ENCODE measurements at places on chromosomes 6 and 20. TPM values are rescaled to one million over a fixed set of nuclear protein-coding genes. Genes with fewer than 3 reads are reported as not detected.

- DNase-seq = no peak
Observed at GRCh38 chr6:68008445-68008844, 626.6 kb upstream of the ADGRB3 start.

- DNase-seq = no peak
Observed at GRCh38 chr6:109298605-109299264, 83.5 kb downstream of the CD164 start.

DNA sequence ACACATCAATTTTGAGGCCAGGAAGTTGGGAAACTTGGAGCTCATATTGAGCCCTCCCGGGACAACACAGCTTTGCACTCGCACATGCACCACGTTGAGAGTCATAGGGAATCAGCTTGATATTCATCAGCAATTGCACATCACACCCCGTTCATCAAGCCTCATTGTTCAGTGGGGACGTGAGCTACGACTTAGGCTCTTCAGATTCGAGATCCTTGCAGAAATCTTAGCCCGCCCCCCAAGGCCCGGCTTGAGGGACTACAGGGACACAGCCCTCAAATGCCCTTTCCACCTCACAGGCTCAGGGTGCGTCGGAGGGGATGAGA is 93.0 kb upstream of the MAFB start:
- no peak for DNase-seq

DNA sequence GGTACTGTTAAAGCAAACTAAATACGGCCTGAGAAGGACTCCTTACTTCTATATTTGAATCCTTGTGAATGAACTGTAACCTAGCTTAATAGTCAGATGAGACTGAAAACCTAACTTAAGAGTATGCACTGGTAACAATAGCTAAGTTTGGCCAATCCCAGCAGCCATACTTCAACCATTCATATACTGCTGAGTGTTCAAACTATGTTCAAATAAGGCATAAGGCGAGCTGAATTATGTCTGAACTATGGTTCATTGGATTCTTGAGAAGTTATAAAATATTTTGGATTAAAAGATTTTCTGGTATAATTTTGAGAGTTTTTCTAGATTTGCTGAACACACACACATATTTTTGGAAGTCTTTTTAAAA is 2.2 kb downstream of the SMPDL3A start:
- no peak for DNase-seq

- DNase-seq = no peak
Observed at GRCh38 chr6:169240591-169241390, 12.9 kb downstream of the THBS2 start.

The STMND1 gene
- not detected for total RNA-seq

The SLC44A4 gene
- not detected for total RNA-seq

DNA sequence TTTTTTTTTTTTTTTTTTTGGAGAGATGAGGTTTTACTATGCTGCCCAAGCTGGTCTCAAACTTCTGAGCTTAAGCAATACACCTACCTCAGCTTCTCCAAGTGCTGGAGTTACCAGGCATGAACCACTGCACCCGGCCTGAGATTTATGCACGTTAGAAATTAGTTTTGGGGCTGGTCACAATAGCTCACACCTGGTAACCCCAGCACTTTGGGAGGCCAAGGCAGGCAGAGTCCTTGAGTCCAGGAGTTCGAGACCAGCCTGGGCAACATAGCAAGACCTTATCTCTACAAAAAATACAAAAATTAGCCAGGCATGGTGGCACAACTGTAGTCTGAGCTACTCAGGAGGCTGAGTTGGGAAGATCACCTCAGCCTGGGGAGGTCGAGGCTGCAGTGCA is 51.9 kb downstream of the CD24 start:
- no peak for DNase-seq

GRCh38 chr20:54389596-54390280 is 85.7 kb upstream of the DOK5 start:
- peak; percentile 46 for DNase-seq

- no peak for DNase-seq
Observed at GRCh38 chr20:58621906-58622548, 29.1 kb upstream of the STX16 start.

- peak; percentile 95 for DNase-seq
Observed at GRCh38 chr6:70566751-70567382, at the start of gene SDHAF4. Gene SDHAF4, plus strand, starts transcription at chr6:70566930. Its CDS starts 11 bp downstream, at chr6:70566941.

GRCh38 chr6:142569676-142570075 is 267.9 kb downstream of the ADGRG6 start:
- DNase-seq = no peak

The TREML1 gene
- not detected for total RNA-seq

DNA sequence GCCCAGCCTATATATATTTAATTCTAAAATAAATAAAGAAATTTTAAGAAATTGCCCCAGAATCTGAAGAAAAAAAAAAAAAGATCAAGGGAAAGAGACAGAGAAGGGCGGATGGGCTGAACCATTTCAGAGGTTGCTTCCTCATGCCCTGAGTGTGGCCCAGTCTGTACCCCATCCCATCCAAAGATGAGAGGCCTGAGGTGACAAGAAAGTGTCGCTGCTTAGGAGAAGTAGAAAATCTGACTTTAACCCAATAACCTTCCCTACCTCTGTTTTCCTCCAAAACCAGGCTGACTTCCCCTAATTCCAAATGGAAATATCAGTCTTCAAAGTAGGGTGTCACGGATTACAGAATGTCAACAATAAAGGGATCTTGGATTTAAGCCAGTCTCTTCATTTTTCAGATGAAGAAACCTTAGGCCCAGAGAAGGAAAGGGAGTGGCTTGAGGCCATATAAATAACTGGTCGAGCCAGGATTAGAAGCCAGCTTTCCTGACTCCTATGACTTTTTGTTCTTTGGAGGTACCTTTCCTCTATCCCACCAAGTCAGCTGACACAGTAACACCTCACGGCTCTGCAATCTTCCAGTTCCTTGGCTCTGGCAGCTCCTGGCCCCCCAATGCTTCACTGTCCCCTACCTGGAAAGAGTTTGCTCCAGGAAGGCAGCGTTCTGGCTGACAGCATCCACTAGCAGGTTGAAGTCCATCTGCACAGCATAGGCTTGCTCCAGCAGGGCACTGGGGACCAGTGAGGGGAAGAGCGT is 10.1 kb downstream of the GSS start:
- no peak for DNase-seq

DNA sequence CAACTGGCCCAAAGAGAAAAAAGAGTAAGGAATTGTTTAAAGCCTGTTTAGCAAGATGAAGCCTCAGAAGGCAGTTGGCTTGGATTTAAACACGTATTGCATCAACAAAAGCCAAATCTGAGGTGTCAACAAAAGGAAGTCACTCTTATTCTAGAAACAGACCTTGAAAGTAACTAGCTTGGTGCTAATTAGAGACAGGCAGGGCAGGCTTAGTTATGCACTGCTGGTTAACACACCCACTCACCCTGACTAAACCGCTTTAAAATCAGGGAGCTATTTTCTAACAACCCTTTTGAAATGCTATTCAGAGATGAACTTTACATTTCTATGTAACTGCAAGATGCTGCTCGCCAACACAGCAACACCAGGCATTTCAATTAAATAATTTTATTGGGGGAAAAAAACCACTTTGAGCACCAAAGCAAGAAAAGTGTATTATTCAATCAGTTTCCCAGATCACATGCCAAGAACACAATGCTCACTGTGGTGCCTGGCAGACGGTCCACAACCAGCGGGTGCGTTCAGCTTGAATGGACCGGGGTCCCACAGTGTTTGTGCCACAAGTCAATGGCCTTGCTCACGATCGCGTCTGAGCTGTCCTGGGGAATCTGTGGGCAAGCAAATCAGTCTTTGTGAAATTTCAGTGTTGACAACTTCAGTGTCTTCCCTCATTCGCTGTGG is 23.6 kb downstream of the TBC1D7 start:
- DNase-seq = no peak

The HCK gene
- 5.1 TPM for total RNA-seq

- no peak for DNase-seq
Observed at GRCh38 chr6:42471142-42471541, 19.4 kb upstream of the TRERF1 start.

GRCh38 chr6:170279977-170280688 is 10.7 kb downstream of the DLL1 start:
- DNase-seq = peak; percentile 54

DNA sequence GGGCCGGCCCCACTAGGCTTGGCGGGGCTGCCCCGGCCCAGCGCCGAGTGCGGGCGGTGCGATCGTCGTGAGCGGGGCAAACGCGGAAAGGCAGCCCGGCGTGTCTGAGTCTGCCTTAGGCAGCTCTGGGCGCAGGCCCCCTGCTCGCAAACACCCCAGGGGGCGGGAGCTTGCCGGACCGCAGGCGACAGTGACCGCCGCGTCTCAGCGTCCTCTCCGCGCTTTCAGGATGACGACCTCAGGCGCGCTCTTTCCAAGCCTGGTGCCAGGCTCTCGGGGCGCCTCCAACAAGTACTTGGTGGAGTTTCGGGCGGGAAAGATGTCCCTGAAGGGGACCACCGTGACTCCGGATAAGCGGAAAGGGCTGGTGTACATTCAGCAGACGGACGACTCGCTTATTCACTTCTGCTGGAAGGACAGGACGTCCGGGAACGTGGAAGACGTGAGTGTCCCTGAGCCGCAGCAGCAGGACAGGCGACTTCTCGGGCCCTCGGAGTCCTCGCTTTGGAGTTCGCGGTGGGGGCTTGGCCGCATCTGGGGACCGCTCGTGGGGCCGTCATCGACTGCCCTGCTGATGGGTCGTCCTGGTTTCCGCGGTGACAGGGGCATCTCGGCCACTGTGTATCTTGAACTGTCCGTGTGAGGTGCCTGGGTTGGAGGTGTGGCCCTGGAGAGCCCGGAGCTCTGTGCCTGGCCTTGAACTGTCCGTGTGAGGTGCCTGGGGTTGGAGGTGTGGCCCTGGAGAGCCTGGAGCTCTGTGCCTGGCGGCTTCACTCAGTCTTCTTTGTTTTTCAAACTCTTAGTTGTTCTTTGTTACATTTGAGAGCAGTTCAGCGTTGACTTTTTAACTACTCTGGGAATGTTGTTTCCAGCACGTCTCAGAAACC is 786 bp downstream of the ADRM1 start:
- DNase-seq = peak; percentile 74

DNA sequence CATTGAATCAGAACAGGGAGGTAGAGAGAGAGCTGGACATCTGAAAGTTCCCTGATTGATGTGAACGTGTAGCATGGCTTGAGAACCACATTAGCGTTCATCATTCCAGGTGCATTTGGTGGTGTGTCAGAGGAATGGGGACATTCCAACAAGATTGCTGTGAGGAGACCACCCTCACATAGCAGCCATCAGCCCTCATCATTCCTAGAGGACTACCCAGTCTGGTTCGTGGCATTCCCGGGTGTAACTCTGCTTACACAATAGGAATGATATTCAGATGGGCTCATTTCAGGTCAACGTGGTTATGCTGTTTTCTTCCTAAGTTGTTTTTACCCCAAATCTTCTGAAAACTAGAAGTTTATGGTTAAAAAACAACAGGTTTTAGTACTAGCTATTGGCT is 62.2 kb upstream of the KLHL31 start:
- DNase-seq = no peak

- no peak for DNase-seq
Observed at GRCh38 chr6:134287859-134288537, 29.9 kb downstream of the SGK1 start.

DNA sequence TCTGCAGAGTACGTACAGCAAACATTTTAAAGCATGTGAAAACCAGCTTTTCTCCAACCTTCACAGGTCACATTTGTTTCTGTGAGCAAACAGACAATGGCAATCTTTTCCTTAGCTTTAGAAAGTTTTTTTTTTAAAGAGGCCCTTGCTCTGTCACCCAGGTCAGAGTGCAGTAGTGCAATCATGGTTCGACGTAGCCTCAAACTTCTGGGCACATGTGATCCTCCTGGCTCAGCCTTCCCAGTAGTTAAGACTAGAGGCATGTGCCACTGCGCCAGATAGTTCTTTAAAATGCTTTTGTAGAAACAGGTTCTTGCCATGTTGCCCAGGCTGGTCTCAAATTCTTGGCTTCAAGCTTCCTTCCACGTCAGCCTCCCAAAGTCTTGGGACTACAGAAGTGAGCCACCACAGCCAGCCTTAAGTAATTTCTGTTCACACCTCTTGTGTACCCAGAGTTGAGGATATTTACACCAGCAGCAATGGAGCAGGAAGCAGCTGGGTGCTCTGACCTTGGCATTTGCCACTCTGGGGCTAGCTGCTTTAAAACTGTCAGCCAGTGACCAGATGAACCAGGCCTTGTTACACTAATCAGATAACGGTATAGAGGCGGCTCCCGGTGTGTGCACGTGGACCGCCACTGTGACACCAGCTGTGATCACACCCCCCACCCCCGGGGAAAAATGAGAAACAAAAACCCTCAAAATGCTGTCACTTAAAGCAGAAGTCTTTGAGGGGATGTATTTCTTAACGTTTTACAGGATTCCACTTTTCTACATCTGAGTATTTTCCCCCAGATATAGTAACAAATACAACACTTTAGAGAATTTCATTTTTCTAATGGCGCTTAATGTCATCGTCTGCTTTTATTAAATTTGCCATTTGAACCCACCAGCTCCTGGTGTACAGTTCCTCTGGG is 71.3 kb downstream of the AKAP12 start:
- no peak for DNase-seq

DNA sequence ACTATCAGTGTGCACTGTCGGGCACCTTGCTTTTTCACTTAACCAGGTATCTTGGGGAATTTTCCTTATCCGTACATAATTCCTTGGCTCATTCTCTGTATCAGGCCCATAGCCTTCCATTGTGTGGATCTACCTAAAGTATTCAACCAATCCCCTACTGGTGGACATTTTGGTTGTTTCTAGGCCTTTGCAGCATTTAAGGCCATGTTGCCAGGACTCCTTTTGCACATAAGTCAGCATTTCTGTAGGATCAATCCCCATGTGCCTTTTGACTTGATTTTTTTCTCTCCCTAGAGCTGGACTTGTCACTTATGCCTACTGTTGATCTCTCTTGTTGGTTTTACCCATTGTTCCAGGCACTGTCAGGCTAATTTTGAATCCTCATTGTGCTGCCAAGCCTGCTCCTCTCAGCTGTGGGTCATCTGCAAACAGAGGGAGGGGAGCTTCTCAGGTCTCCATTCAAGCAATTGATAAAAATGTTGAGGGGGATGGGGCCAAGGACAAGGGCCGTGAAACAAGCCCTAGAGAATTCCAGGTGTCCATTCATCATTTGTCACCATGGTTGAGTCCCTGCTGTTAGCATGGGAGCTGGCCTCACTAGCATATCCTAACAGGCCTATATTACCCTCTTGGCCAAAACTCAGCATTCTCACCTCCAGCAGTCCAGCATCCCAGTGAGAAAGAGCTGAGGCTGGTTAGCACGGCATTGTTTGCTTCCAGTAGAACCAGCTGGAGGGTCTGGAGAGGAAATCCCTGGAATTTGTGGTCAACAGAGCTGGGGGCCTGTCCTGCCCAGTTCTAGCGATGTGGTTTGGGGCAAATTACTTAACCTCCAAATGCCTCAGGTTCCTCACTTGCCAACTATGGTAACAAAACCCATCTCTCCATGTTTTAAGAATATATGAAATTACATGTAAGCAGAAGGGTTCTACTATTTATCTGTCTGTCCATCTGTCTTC is 178.4 kb downstream of the MRPL14 start:
- no peak for DNase-seq

The SLA2 gene
- total RNA-seq = 0.28 TPM

The GPR6 gene
- not detected for total RNA-seq

DNA sequence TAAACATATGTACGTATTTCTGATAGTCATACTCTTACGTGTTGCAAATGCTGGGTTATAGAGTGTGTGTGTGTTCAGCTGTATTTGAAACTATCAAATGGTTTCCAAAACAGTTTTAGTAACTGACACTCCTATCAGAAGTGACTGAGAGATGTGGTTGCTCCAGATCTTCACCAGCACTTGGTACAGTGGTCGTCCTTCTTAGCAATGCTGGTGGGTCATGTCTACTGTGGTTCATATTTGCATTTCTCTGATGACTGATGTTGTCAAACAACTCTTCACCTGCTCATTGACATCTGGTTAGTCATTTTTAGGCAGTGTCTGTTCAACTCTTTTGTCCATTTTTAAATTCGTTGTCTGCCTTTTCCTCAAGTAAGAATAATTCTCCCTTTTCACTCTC is 259.3 kb downstream of the KIF16B start:
- DNase-seq = no peak

Data from right cardiac atrium (tissue), 5 donors.